Stimulated activated effector memory CD8-positive, alpha-beta T cell treated with anti-CD3 and anti-CD28 coated beads, Interleukin-12 subunit alpha, Interleukin-12 subunit beta, amount 100 ng/mL, for 72 hours (primary cell): ENCODE measurements at places on chromosomes 2 and 18.

DNA sequence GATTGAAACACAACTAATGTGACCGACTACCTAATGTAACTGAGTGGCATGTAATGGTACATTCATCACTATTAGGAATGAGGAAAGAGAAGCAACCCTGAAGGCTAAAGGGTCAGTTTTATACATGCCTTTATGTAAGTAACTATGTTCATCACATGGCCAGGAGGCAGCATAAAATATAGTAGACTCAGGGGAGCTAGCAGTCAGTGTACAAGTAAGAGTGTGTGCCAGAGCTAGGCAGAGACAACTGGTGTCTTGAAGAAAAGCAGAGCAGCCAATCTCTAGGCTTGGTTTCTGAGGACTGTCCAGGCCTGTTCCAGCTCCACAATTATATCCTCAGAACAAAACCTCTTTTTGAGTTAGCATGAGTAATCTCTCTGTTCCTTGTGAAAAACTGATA lies 18.1 kb downstream of the SMAD2 start:
- no peak for DNase-seq

GRCh38 chr2:37742286-37742685 lies 70.8 kb upstream of the CDC42EP3 start:
- DNase-seq = no peak

DNA sequence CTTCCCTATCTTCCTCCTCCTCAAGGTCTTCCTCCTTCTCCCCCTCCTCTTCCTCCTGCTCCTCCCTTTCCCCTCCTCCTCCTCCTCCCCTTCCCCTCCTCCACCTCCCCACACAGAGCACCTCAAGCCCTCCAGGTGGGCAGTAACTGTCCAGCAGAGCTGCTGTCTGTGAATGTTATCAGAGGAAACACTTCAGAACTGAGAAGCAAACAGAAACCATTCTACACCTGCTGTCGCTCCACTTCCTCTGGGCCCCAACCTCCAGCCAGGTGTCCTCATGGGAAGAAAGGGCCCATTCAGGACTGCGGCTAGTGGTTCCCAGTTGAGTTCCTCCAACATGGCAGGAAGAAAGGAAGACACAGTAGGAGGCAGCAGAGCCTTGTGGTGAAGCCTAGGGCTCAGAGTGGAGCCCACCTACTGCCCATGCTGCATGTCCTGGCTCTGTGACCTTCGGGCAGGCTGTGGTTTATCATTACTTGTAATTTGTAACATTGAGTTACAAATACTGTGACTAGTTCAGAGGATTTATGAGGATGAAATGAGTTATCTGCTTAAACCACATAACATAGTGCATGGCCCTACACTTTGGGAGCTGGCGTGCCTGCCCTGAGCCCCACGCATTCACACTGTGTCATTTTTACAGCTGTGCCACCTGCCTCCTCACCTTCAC lies 165.9 kb upstream of the ID2 start:
- DNase-seq = peak; percentile 79

GRCh38 chr2:219078126-219078525 lies 17.4 kb upstream of the IHH start:
- no peak for DNase-seq

GRCh38 chr2:195047955-195048354 lies 609.1 kb upstream of the SLC39A10 start:
- DNase-seq = no peak

GRCh38 chr2:170713543-170714380 lies 1.4 kb upstream of the SP5 start:
- peak; percentile 53 for DNase-seq

DNA sequence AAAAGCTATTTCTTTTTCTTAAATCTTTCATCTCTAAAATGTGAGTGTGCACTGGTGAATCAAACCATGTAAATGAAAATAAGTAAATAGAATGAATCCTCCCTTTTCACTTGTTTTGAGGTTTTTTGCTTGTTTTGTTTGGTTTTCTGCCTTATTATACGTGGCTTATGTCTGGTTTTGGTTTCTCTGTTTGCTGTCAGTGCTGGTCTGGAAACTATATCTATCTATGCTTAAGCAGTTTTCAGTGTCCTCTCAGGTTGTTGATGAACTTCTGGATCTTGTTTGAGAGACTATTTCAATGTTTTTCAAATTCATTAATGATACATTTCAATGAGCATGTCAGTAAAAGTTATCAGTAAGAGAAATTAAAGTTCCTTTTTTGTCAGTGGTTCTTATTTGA lies 48.1 kb upstream of the TNFRSF11A start:
- no peak for DNase-seq

- peak; percentile 77 for DNase-seq
Observed at GRCh38 chr2:233142355-233142897, 82.3 kb downstream of the INPP5D start.

GRCh38 chr2:38598991-38599295 lies 3.8 kb downstream of the HNRNPLL start:
- no peak for DNase-seq

- DNase-seq = no peak
Observed at GRCh38 chr2:25176541-25177181, 8.3 kb upstream of the POMC start.

GRCh38 chr2:219352448-219353023 lies 20.0 kb upstream of the RESP18 start:
- DNase-seq = peak; percentile 82

DNA sequence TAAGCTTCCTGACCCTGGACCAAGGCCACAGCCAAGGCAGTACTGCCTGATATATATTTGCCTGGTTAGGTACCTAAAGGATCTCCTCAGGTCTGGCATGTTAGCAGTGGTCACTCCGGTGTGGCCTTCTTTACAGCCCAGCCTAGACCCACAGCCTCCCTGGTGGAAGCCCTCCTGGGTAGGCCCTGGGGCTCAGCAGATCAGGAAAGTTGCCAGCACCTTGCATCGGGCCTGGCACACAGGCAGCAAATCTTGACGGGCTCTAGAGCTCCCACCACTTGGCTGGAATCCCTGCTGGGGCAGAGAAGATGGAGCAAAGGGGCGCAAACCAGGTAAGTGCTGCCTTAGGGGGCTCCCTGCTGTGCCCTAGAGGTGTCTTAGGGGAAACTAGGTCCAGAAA lies 40.9 kb upstream of the ATP6V1B1 start:
- DNase-seq = no peak

DNA sequence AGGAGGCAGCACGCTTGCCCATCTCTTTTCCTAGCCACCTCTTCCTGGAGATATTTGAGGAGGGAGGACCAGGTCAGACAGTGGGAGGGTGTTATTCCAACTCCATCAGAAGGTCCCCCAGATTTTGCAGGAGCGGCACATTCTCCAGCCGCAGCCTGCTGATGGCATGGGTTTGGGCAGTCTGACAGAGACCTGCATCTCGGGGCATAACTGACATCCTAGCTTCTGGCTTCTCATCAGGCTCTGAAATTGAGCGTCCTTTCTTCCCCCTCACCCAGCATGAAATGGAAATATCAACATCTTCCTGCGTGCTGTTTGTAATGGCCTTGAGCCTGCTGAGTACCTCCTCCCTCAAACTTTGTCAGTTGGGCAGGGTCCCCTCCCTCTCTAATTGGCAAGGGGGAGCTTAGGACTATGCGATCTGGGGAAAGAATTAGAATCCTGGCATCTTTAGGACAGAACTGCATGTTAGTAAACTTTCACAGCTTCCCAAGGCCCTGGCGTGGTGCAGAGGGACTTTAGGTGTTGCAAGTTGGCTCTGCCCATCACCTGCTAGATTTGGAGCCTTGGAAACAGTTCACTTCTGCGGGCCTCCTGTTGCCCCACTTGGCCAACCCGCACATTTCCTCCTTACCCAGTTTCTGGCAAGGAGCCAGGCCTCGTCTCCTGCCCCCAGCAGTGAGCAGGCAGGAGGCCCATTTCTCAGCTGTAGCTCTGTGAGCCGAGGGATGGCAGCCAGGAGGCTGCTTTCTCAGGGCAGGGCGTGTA lies 2.2 kb downstream of the ITM2C start:
- peak; percentile 61 for DNase-seq

DNA sequence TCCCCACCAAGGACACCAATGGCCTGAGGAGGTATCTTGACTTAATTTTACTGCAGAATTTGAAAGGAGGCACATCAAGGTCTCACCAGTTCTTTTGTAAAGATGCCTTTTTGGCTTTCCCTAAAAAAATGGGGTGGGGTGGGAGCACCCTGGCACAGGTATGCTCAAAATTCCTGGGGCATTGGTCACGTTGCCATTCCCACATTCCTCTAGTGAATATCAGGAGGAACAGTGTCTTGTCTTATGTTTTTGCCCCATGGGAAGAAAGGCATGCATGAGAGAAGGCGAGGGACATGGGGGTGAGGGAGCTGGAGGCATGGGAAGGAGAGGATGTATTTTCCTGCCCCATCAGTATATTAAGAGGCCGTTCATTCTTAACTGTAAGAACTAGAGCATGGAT lies 275.3 kb downstream of the CMPK2 start:
- DNase-seq = no peak

- DNase-seq = no peak
Observed at GRCh38 chr2:236113425-236113824, 54.8 kb downstream of the GBX2 start.

DNA sequence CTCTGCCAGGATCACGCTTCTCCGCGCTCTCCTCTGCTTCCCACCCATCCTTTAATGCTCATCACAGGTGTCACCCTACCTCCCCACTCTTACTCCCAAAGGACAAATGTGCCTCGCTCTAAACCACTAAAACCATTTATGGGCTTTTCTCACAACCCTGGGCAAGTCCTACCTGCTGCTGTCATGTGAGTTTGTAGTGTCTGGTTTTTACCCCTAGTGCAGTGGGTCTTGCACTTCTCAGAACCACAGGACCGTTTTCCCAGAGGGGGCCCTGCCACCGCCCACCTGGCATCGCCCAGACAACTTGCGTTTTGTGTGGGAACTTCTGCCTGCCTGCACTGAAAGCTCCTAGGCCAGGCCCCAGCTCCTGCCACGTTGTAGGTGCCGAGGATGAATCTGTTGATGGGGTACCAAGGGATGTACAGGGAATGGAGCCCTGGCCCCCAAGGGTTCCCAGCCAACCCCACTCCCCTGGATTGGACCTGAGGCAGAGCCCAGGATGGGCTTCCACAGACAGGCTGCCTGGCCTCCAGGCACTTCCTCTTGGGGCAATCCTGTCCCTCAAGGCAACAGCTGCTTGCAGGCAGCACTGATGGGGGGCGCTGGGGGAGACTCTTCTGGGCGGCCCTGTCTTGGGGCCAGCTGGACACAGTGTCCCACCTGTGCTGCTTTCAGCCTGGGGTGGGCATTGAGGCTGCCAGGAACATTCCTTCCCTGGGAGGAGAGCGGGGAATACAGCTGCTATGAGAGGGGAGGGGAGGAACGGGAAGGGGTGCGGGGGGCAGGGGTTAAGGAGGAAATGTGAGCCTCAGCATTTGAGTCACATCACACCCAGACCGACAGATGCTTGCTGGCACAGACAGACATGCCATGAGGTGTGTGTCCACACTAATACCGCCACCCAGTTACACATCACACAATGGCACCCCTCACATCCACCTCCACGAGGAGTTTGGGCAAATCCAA lies 176.3 kb downstream of the ZFP36L2 start:
- no peak for DNase-seq
